HuH-7 (cell line): ENCODE measurements at places on chromosomes 2 and 18.

DNA sequence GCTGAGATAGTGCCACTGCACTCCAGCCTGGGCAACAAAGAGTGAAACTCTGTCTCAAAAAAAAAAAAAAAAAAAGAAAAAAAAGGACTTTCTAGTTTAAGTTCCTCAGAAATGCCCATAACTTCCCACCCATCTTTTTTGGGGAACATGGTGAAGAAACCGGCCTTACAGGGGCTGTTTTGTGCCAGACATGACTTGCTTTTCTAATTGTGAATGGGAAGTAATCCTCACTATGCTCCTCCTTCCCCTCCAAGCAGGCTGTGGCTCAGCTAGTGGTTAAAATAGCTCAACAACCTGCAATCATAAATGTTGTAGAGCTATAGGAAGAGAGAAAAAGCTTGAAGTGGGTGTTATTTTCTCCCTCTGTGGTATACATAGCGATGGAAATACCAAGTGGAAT, 34.1 kb upstream of the OLA1 start:
- no peak for DNase-seq

DNA sequence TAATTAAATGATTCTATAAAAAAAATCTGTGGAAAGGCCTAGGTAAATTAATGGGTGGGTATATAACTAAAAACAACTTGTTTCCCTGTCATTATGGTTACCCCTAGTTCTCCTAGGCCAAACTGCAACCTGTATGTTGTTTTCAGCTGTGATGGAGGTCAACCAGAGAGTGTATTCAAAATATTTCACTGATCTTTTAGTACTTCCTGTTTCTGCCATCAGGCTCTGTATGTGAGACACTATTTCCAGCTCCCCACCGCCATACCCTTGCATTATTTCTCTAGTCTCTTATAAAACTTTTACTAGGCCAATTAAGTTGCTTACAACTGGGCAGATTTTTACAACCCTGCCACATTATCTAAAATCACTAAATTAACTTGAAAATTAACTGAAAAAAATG, 21.0 kb upstream of the CDKL4 start:
- no peak for DNase-seq

- no peak for DNase-seq
These were observed 89.9 kb upstream of the CDCA7 start for GRCh38 chr2:173264603-173265366.

DNA sequence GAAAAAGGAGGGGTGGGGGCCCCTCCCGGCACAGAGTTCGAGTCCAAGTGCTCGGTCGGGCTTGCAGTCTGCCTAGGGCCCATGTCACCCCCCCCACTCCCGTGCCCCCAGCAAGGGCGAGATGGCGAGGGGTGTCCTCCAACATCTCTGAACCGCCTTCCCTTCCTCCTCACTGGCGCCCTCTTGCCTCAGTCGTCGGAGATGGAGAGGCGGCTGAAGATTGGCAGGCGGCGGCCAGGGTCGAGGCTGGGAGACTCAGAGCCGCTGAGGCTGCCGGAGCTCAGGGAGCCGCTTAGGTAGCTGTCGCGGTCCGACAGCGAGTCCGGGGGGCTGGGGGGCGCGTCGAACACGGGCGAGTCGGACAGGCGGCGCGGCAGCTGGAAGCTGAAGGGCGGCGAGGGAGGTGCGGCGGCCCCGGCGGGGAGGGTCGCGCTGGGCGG, 2.3 kb downstream of the ZFP36L2 start:
- DNase-seq = no peak

- DNase-seq = peak; percentile 69
These were observed 17.5 kb downstream of the STAT1 start for GRCh38 chr2:190996338-190996946.

GRCh38 chr18:42242758-42243157, 287.7 kb downstream of the PIK3C3 start:
- DNase-seq = peak; percentile 5

DNA sequence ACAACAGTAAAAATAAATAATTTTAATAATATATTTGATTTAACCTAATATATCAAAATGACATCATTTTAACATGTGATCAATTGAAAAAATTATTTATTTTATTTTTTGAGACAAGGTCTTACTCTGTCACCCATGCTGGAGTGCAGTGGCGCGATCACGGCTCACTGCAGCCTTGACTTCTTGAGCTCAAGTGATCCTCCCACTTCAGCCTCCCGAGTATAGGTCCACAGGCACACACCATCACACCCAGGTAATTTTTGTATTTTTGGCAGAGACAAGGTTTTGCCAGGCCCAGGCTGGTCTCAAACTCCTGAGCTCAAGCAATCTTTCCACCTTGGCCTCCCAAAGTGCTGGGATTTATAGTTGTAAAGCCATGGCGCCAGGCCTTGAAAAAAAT, 126.7 kb upstream of the COPS8 start:
- DNase-seq = no peak

GRCh38 chr2:20282916-20283592, 58.1 kb upstream of the SDC1 start:
- no peak for DNase-seq

GRCh38 chr2:9139491-9140443, 66.8 kb upstream of the ASAP2 start:
- DNase-seq = peak; percentile 77

GRCh38 chr18:649341-649740, 8.1 kb upstream of the TYMS start:
- DNase-seq = no peak

- DNase-seq = no peak
These were observed 94.8 kb upstream of the CYP1B1 start for GRCh38 chr2:38170733-38171132.

DNA sequence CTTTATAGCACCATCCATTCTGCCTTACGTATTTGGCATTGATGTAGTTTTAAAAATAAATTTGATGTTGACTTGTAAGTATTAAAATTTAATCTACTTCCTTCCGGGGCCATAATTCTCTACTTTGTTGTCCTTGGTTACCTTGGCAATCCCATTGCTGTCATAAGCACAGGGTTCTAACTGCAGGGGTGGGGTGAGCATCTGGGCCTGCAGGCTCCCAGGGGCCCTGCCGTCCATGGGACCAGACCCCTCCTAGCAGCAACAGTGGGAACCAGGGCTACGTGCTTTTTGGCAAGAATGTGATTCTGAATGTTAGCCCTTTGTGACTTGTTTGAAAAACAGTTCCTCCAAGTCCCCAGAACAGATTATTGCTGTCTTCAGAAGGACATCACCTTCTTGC, 4.9 kb downstream of the ASAP2 start:
- DNase-seq = no peak

DNA sequence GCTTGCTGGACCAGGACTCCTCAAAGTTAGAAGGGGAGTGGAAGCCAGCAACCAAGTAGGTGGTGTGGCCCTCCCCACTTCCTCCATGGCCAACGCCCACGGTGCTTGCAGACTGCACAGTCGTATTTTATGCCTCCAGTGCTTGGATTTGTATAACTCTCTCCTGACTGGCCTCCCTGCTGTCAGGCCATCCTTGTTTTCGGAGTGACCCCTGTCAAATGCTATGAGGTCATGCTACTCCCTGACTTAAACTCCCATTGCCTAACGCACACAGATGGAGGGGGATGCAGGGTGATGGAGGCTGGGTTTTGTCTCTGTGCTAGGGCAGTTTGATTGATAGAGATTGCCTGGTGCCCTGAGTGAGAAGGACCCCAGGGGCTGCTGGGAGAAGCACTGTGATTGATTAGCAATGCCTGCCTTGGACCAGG, 36.1 kb downstream of the GLI2 start:
- DNase-seq = no peak

DNA sequence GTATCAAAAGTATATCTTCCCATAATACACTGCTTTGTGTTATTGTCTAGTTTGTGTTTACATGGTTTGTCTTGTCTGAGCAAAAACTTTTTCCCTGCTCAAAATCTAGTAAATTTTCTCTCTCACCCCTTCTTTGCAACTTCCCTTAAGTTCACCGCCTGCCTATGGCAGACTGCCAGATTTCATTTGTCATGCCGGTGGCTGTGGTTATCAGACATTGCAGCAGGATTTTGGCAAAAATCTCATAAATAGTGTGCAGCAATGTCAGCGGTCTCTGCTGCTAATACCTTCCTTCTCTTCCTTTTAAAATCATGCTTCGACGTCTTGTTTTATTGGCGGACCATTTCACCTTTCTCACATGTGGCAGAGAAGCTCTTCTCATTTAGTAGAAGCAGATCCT, 45.6 kb upstream of the TMEM178A start:
- no peak for DNase-seq

GRCh38 chr2:127256381-127256780, 36.3 kb upstream of the CYP27C1 start:
- no peak for DNase-seq

- DNase-seq = no peak
These were observed 14.5 kb upstream of the SULT1C4 start for GRCh38 chr2:108363024-108363907.

DNA sequence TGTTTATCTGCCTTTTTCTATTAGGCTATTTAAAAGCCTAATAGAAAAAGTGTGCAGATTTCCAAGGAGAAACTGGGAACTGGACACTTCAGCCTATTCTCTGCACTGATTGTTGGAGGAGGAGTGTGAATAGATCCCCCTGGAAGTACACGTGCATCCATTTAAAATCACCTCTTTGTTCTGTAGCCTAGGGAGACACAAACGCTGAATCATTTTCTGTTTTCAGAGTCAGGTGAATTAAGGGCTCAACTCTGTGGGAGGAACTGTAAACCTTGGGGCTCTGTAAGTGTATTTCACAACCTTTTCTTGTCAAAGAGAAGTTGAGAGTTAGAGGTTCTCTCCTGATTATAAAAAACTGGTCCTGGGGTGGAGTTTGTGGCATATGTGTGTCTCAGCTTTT, 159.7 kb downstream of the SPAG16 start:
- no peak for DNase-seq

- no peak for DNase-seq
These were observed 92.6 kb upstream of the CERS6 start for GRCh38 chr2:168363347-168364092.

GRCh38 chr2:127161176-127162136, 54.5 kb upstream of the BIN1 start:
- DNase-seq = no peak

DNA sequence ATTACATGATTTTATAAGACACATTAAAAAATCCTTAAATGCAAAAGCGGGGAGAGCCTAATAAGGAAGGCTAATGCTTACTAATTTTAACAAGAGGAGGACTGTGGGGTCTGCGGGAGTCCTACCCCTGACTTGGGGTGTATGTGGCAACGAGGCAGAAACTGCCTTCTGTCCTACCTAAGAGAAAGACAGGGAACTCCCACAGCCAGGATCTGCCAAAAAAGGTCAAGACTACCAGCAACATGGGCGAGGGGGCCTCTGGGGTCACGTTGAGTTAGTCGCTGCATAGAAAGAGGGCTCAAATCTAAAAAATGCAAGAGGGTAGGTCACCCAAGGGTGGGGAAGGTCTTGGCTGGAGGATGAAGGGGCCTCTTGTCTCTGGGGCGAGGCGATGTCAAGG, 529 bp upstream of the AMER3 start:
- DNase-seq = no peak

- no peak for DNase-seq
These were observed 16.5 kb upstream of the KLHL23 start for GRCh38 chr2:169716938-169717690.

DNA sequence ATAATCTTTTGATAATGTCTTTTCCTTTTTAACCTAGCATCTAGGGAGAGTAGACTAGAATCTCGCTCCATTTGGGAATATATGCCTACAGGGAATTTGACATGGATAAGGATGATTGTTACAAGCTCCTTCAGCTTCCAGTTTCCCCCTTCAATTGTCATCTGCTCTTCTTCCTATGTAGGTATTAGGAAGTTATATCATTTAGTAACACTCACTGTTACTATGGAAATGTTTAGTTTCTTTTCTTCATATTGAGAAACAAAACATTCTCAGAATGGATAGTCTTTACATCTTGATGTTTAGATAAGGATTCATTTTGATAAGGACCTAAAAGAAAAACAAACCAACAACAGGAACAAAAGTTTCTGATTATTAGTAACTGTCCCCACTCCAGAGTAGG, 127.6 kb downstream of the PHLPP1 start:
- no peak for DNase-seq

- DNase-seq = no peak
These were observed 177.4 kb downstream of the SMAD2 start for GRCh38 chr18:47752796-47753645.

DNA sequence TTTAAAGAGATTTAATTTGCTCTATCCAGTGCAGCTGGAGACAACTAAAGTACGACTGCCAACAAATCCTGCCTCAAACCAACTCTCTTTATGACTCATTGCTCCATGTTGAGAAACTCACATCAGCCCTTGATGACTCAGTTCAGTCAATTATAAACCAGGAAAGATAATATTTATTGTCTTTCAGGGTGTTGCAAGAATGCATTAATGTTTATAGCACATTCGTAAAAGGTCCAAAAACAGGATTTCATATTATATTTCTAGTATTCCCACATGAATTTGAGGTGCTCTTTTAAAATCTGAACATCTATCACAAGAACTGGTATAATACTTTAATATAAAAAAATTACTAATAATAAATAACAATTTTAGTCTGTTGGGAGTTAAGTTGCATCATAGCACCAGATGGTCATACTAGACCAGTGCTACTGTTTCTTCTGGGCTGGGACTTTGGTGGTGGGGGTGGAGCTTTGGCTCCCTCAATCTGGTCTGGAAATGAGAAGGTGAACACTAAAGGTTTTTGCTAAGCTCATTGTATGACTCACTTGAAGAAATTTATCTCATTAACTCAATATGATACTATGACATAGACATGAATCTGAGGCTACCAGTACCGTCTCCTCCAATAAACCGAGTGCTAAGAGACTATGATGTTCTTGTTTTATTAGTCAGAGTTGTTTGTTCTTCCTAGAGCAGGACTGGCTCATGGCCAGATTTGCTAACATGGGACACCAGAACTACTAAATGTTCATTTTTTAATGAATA, 26.6 kb upstream of the MAP3K20 start:
- peak; percentile 59 for DNase-seq

DNA sequence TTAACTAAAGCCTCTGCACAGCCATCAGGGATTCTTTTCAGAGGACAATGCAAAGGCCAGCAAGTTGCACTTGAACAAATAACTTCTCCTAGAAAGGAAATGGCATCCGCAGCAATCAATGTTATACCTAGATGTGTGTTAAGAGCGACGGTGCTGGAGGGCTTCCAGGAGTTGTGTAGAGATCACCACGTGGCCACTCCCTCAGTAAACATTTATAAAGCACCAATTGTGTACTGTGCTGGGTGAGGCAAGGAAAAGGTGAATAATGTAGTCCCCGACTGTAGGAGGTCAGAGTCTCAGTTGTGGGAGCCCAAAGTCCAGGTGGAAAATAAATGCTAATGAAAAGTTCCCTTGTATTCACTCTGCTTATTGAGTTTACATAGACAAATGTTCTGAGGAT, 135.0 kb downstream of the ALK start:
- no peak for DNase-seq

DNA sequence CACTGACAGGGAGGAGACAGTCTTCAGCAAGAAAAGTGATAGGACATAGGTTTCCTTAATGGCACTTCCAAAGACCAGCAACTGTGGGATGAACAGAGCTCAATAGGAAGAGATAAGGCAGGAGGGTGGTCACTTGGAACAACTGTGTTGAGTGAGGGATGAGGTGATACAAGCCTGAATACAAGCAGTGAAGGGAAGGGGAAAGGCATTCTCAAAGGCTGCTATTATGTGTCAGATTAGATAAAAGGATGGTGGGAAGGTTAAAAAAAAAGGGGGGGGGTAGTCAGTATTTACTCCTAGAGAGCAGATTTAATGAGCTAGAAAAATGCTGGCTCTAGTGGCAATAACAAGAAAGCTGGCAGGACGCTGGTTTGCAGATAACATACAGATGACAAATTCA, 25.7 kb downstream of the CCBE1 start:
- DNase-seq = no peak

GRCh38 chr2:148257276-148257675, 236.4 kb downstream of the MBD5 start:
- no peak for DNase-seq
